ENCODE measurements at places on chromosomes 3 and 15. TPM values are rescaled to one million over a fixed set of nuclear protein-coding genes. Genes with fewer than 3 reads are reported as not detected.
A peak's percentile ranks its signal among the peaks of the same experiment; 100 is the strongest.

XYLB gene
- total RNA-seq, result 1.9 TPM

GP5 gene
- total RNA-seq, result 0.07 TPM

CSPG4 gene
- total RNA-seq, result 1.7 TPM

TKT gene
- total RNA-seq, result 368 TPM

SPINK8 gene
- not detected for total RNA-seq

TOPBP1 gene
- total RNA-seq, result 27.0 TPM

CCK gene
- 0.42 TPM for total RNA-seq

DNA sequence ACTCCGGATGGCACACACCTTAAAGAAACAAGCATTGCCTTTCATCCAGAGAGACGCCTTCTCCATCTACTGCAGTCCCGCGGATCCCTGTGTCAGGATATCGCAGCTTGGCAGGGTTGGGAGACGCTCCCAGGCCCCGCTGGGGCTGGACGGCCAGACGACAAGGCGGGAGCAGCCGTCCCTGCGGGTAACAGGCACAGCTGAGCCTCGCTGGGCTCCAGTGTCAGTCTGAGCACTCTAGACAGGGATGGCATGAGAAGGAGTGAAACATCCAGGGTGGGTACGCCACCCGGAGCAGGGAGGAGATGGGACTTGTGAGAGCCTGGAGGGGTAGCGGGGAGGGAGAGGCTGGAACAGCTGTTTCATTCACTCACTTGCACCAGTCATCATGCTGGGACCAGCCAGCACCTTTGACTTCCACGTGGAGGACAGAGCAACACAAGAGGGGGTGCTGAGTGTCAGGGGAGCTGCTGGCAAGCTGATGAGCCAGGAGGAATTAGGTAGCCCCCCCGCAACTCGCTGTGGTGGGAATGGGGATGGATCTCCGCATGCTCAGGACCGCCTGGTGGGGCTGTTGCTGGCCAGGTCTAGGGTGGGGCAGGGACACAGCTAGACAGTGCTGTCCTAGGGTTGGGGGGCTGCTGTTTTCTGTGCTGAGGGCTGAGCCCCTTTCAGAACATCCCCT lies 31.6 kb upstream of the SNRPA1 start:
- DNase-seq, result no peak

- no peak for DNase-seq
These were observed 21.3 kb upstream of the LRRC58 start for GRCh38 chr3:120370463-120370862.

DNA sequence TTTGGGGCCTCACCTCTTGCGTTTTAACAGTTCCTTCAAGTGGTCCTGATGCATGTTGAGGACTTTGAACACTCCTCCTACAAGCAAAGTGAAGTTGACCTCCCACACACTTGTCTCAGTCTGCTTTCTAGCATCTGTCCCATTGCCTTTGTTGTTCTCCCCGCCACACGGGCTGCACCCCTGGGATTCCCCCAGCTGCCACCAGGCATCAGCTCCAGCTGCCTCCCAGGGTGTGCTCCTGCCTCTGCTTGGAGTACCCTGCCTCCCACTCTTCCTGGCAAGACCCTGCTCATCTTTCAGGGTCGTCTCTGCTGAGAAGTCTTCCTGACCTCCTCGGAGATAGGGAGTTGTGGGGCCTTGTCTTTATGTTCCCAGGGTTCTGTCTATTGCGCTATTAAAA lies 52.2 kb downstream of the IGF1R start:
- DNase-seq, result no peak

- no peak for DNase-seq
These were observed 393 bp downstream of the ERICH6 start for GRCh38 chr3:150703299-150703755.

DNA sequence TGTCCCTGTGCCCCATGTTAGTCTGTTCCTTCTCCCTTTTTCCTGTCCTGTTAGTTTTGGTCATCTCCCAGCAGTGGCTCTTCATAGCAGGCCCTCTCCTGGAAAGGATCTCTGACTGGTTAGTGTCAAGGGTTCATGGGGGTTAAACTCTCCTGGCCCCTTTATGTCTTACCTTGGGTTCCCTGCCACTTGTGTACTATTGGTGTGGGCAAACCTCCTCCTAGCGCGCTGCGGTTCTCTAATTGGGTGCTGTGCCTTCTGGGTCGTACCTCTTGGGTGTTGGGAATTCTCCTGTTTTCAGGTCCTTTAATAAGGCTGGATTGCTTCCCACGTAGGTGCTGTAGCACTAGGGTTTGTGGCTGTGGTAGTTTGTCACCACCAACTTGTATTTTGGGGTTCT lies 18.8 kb downstream of the GMPS start:
- DNase-seq, result no peak

GRCh38 chr3:177894081-177894728 lies 642.0 kb upstream of the KCNMB2 start:
- no peak for DNase-seq

DNA sequence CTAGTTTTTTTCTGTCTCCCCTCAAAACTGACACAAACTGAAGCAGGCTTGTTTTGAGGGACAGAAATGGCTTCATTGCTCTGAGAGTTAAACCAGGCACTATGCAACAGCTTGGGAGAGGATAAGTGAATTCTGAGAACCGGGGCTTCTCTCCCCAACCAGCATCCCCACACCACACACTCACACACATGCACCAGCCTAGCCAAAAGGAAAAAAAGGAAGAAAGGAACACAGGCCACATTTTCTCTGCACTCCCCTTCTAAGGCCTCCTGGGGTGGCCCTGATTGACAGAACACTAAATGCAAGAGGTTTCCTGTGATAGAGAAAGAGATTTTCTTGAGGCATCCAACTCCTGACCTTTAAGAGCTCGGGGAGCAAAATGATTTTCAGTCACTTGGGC lies 177.5 kb downstream of the TLE3 start:
- no peak for DNase-seq

GRCh38 chr15:100703032-100703578 lies 100.7 kb downstream of the ASB7 start:
- DNase-seq, result no peak

- no peak for DNase-seq
These were observed 133.1 kb upstream of the LRRN1 start for GRCh38 chr3:3665961-3666640.

- no peak for DNase-seq
These were observed 345.8 kb upstream of the ADAMTS9 start for GRCh38 chr3:65033576-65033975.

GRCh38 chr3:50126287-50127211 lies 28.6 kb upstream of the SEMA3F start:
- DNase-seq, result no peak

GRCh38 chr3:177300039-177300833 lies 103.0 kb upstream of the TBL1XR1 start:
- peak; percentile 98 for DNase-seq

DNA sequence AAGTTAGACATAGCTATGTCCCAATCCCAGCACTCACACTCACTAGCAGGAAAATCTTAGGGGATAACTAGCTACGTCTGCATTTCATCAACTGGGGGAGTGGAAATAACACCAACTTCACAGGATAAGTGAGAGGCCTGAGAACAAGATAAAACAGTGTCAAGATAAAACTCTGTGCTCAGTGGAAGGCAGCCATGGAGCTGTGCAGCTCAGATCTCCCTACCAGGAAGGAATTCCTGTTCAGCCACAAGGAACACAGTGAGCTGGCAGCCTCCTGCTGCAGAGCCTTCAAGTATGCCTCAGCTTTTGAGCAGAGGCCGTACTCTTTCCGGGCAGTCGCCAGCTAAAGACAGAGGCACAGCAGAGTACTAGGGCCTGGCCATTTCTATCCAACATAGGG lies 115.8 kb upstream of the TOPAZ1 start:
- DNase-seq, result no peak

GRCh38 chr3:89320186-89320585 lies 212.8 kb downstream of the EPHA3 start:
- no peak for DNase-seq

- no peak for DNase-seq
These were observed 28.0 kb downstream of the TFG start for GRCh38 chr3:100737334-100737733.

DNA sequence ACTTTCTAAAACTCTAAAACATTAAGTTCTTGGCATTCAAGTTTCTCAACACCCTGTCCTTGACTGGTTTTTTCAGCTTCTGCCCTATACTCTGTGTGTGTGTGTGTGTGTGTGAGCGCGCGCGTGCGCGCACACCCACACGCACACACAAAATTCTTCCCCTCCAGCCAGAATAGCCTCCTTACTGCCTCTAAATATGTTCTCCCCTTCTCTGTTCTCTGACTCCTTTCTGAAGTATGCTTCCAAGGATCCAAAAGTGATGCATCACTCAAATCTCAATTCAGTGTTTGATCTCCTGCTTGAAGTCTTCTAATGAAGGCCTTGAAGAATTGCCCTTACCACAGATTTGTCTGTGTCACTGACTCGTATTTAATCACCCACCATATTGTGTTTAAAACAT lies 129.8 kb downstream of the SLC25A26 start:
- DNase-seq, result no peak

DNA sequence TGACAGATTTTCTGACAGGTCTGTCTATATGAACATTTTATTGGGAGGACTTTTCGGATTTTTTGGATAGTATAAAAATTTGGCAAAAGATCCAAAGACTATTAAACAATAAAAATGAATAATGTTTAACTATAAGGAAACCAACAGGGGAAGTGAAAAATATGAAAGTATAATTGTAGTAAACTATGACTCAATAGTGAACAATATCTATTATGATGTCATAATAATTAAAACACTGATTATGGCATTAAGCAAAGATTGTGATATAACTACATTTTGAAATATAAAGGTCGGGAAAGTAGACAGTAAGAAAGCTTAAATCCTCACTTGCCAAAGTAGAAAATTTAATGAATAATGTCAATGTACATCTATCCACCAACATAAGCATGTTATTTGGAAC lies 44.3 kb upstream of the CNTN6 start:
- DNase-seq, result no peak

GRCh38 chr15:87591582-87591981 lies 665.0 kb downstream of the NTRK3 start:
- DNase-seq, result no peak

Measured in kidney epithelial cell (primary cell).